ENCODE measurements at places on chromosomes 7 and 10. TPM values are rescaled to one million over a fixed set of nuclear protein-coding genes. Genes with fewer than 3 reads are reported as not detected.

DNA sequence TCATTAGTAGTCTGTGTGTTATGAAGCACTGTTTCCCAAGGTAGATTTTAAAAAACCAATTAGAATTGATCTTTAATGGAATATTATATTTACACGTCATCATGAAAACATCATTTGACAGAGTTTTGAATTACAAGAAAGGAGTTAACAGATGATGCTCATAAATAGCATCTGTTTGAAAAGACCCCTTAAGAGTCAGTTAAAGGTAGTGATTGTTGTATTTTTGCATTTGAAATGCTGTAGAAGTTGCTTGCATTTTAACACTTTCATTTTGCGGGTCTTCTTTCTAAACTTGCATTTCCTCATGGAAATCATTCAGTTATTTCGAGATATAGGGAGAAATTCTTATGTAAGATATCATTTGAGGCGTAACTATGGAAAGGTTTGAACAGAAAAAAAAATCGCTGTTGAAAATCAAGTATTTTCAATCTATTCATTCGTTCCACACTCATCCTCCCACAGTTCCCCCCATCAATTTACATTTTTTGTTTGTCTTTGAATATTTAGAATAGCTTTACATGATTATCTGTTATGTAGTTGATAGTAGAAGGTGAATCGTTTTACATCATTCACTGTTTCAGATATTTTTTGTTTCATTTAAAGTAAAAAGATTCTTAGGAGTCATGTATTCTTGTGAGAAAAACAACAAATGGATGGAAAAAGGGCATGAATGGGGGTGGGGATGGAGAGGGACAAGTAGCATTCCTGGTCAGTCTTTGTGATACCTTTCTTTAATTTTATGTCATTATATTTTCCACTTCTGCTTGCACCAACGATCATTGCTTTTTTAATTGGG lies 3.0 kb upstream of the SKIDA1 start:
- no peak for DNase-seq

- no peak for DNase-seq
Measured at GRCh38 chr10:44697116-44697515, 214.0 kb upstream of the TMEM72 start.

DNA sequence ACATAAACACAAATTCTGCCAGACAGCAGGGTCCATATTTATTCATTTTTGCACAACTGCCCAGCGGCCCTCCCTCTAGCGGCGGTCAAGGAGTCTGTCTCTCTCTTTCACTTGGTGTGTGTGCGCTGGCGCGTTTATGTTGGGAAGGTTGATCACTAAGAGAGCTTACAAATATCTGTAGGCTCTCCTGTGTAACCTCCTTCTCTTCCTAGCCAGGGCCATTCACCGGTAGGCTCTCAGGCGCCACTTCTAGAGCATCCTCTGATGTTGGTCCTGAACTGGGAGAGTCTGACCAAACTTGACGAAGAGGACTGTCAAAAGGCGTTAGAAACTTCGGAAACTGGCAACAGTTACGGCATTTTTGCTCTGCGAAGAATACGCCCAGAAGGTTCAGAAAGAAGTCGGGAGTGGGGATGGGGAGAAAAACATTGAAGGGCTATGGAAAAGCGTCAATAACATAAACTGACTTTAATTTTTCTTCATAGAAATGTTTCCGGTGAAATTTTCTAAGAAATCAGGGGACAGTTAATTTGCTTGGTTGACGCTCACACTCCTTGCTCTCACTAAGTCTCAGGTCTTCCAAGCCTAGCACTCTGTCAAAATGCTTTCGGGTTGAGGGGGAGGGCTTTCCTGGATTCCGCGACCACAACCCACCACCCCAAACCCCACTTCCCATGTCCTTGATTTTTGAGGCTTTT lies 731.1 kb downstream of the ZWINT start:
- no peak for DNase-seq

MAGI2 gene
- total RNA-seq = not detected

WDR91 gene
- total RNA-seq = 37.5 TPM

GPNMB gene
- not detected for total RNA-seq

DNA sequence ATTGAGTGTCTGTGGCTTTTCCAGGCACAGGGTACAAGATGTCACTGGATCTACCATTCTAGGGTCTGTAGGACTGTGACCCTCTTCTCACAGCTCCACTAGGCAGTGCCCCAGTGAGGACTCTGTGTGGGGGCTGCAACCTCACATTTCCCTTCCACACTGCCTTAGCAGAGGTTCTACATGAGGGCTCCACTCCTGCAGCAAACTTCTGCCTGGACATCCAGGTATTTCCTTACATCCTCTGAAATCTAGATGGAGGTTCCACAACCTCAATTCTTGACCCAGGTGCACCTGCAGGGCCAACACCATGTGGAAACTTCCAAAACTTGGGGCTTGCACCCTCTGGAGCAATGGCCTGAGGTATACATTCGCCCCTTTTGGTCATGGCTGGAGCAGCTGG lies 183.7 kb downstream of the KCND2 start:
- no peak for DNase-seq

- no peak for DNase-seq
Measured at GRCh38 chr7:15780271-15780670, 93.8 kb upstream of the MEOX2 start.

SKIDA1 gene
- total RNA-seq = 0.37 TPM

DNA sequence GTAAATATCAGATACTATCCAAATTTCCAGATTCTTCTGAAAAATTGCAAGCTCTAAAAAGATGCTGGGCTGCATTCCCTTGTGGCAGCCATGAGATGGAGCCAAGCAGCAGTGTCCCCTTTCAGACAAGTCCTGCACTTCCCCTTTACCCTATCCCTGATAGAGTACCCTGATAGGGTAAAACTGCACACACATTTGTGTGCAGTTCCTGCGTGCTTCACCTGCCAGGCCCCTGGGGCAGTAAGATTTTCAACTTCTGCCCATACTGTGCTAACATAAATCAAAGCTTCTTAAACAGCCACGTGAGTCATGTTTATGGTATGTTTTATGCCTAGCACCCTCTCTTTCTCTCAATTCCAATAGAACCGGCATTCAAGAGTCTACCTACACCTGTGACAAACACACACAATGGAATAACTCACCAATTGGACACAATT lies 52.2 kb downstream of the IFIT5 start:
- no peak for DNase-seq

NEUROD6 gene
- total RNA-seq = not detected

GRCh38 chr10:80333983-80334382 lies 22.6 kb downstream of the DYDC1 start:
- no peak for DNase-seq

SEPHS1 gene
- 18.9 TPM for total RNA-seq

CNPY1 gene
- total RNA-seq = not detected

DNA sequence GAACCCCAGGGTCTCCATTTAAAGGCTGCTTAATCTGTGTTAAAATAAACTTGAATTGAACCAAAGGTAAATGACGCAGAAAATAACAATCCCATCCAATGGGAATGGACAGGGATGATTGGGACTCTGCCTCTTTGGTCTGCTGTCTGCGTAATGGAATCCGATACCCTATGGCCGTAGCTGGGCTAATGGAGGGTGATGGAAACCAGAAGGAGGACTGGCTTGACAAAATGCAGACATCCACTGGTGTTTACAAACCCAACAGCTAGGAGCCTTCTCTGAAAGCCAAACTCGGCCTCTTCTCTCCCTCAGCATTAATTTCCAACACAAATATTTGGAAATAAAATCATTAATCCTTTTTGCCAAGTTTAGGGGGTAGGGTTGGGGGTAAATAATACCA lies 162.2 kb upstream of the CHST15 start:
- DNase-seq = no peak

DGKB gene
- total RNA-seq = not detected

EMX2 gene
- not detected for total RNA-seq

DNA sequence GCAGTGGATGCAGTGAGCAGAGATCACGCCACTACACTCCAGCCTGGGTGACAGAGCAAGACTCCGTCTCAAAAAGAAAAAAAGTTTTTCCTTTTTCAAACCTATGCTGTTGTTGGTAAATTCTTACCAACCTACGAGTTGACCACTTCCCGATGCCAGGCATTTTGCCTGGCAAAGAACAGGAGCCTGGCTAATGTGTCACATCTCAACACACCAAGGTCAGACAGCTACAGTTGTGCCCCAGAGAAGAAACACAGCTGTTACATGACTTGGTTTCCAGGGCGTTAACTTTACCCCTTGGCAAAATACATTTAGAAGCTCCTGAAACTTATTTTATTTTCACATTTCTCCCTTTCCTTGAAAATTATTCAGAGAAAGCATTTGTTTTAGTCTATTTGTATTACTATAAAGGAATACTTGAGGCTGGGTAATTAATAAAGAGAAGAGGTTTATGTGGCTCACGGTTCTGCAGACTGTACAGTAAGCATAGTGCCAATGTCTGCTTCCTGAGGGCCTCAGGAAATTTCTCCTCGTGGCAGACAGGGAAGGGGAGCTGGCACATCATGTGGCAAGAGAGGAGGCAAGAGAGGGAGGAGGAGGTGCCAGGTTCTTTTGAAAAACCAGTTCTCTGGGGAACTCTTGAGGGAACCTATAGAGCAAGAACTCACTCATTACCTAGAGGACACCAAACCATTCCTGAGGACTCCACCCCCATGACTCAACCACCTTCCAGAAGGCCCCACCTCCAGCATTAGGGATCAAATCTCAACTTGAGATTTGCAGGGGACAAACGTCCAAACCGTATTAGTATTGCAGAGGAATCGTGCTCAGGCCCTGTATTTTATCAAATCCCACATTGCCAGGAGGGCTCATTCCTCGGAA lies 83.3 kb downstream of the PAXIP1 start:
- no peak for DNase-seq

- DNase-seq = no peak
Measured at GRCh38 chr10:125038637-125039036, 96.7 kb downstream of the ZRANB1 start.

- no peak for DNase-seq
Measured at GRCh38 chr10:98086837-98087708, 47.4 kb upstream of the R3HCC1L start.

PTPRZ1 gene
- not detected for total RNA-seq

DNA sequence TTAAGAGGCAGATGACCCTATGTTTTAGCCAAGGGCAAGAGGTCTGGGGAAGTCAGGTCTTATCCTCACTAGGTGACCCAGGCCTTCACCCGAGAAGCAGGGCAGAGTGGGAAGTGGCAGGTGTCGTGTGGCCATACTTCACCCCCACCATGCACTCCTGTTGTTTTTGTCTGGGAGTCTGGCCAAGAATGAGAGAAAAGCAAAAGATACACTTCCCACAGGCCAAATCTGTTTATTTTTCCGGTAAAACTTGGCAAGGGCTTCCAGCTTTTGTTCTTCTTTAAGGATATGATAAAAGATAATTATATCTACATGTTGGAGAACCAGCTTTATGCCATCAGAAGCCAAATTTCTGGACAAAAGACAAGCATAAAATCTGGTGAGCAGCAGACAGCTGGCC lies 137.4 kb upstream of the CDC14C start:
- DNase-seq = no peak

GRCh38 chr7:131839967-131840690 lies 283.7 kb upstream of the PODXL start:
- DNase-seq = no peak

INSYN2A gene
- not detected for total RNA-seq

GRCh38 chr10:76905251-76905650 lies 732.4 kb downstream of the KCNMA1 start:
- DNase-seq = no peak

DNA sequence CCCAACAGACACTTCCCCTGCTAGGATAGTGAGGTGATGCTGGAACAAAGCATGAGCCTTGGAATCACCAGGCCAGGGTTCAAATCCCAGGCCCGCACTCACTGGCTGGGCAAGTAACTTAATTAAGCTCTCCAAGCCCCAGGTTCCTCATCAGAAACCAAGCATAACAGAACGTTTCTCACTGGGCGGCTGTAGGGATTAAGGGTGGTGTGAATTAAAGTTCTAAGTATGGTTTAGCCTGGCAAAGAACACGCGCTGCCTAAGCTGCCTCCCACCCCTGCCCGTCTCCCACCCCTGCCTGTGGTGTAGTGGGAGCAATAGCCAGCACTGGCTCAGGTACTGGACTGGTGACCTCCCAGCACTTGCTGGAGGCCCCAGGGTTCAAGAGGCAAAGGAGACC lies 5.6 kb downstream of the SLC4A2 start:
- no peak for DNase-seq

DNA sequence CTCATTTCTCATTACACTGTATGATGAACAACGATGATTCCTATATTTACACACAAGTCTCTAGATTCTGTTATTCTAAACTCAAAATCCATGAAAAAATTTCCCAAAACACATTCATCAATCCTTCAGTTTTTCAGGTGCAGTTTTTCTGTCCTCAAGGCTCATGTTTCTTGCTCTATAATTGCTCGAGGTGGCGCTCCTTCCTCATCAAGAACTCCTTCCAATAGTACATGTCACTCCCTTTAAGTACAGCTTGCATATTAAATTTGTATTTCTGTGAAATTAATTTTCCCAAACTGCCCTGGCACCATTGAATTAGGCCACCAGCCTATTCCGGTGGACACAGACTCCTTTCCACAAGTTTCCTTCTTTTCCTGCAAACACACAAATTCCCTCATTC lies 188.7 kb upstream of the MINDY3 start:
- DNase-seq = no peak

STOX1 gene
- total RNA-seq = 0.12 TPM

- no peak for DNase-seq
Measured at GRCh38 chr7:158470336-158470735, 117.3 kb downstream of the PTPRN2 start.

GRCh38 chr7:107661081-107661864 lies 645 bp downstream of the SLC26A4 start:
- peak; percentile 23 for DNase-seq

MYPN gene
- total RNA-seq = not detected

DNA sequence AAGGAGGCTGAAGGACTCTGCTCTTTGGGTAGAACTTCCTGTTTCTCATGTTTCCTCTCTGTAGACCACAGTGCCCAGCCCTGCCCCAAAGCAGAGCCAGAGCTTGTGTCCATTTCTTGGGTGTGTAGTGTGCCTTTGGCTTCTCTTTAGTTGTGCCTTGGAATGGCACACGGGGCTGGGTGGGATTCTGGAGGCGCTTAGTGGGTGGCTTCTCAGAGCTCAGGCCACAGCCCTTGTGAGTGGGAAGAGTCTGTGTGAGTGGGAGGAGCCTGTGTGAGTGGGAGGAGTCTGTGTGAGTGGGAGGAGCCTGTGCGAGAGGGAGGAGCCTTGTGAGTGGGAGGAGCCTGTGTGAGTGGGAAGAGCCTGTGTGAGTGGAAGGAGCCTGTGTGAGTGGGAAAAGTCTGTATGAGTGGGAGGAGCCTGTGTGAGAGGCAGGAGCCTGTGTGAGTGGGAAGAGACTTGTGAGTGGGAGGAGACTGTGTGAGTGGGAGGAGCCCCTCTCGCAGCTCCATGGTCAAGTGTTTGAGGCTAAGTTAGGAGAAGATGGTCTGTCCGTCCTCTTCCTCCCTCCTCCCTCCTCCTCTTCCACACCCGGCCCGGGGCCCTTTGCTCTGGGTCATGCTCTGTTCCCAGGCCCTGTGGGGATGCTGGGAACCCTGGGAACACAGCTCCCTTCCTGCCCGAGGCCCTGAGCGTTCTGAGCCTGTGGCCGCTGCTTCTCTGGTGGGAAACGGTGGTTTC lies 153.0 kb downstream of the GRK5 start:
- DNase-seq = no peak

TRPV5 gene
- not detected for total RNA-seq

CLCN1 gene
- total RNA-seq = not detected

GRCh38 chr7:66503551-66504031 lies 125.1 kb upstream of the KCTD7 start:
- DNase-seq = no peak
